Stimulated activated CD8-positive, alpha-beta memory T cell treated with anti-CD3 and anti-CD28 coated beads, Interleukin-2, amount 100 ng/mL, for 48 hours (primary cell): ENCODE measurements at places on chromosomes 5 and 9.
A peak's percentile ranks its signal among the peaks of the same experiment; 100 is the strongest.

DNA sequence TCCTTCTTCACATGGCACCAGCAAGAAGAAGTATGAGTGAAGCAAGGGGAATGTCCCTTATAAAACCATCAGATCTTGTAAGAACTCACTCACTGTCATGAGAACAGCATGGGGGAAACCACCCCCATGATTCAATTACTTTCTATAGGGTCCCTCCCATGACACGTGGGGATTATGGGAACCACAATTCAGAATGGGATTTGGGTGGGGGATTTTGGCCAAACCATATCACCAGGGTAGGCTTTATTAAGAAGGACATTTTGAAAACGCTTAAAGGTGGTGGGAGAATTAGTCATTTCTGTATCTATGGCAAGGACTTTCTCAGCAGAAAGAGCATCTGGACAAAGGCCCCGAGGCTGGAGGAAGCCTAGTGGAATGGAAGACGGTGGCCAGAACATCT is 100.2 kb upstream of the ADAMTS16 start:
- DNase-seq: no peak

DNA sequence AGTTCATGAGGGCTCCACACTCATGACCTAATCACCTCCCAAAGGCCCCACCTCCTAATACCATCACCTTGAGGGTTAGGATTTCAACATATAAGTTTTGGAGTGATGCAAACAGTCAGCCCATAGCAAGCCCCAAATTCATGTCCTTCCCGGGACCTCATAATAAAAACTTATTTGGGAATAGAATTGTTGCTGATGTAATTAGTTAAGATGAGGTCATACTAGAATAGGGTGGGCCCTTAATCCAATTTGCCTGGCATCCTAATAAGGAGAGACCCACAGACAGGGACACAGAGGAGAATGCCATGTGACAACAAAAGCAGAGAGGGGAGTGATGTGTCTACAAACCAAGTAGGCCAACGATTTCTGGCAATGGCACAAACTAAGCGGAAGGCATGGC is 347.1 kb downstream of the ARHGEF28 start:
- DNase-seq: no peak

GRCh38 chr5:30343707-30344106 is 849.8 kb upstream of the CDH6 start:
- DNase-seq: no peak

- DNase-seq: no peak
These were observed 32.5 kb upstream of the SCAMP1 start for GRCh38 chr5:78327761-78328510.

- no peak for DNase-seq
These were observed 138.2 kb downstream of the TLE4 start for GRCh38 chr9:79709743-79710674.

DNA sequence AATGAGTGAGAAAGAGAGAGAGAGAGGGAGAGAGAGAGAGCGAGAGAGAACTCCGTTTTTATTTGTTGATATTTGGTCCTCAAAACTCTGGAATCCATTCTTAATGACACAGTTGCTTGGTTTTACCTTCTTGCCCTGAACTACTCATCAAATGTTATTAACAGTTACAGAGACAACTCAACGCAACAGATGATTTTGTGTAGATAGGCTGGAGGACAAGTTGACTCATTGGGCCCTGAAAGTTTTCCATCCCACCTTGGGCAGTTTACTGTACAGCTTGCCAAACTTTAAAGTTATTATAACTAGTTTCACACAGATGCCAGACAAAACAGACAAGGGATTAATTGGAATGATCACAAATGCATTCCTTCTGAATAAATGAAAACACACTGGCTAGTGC is 339.9 kb downstream of the ARL15 start:
- no peak for DNase-seq

GRCh38 chr5:132315529-132316067 is 21.4 kb downstream of the SLC22A4 start:
- DNase-seq: no peak

DNA sequence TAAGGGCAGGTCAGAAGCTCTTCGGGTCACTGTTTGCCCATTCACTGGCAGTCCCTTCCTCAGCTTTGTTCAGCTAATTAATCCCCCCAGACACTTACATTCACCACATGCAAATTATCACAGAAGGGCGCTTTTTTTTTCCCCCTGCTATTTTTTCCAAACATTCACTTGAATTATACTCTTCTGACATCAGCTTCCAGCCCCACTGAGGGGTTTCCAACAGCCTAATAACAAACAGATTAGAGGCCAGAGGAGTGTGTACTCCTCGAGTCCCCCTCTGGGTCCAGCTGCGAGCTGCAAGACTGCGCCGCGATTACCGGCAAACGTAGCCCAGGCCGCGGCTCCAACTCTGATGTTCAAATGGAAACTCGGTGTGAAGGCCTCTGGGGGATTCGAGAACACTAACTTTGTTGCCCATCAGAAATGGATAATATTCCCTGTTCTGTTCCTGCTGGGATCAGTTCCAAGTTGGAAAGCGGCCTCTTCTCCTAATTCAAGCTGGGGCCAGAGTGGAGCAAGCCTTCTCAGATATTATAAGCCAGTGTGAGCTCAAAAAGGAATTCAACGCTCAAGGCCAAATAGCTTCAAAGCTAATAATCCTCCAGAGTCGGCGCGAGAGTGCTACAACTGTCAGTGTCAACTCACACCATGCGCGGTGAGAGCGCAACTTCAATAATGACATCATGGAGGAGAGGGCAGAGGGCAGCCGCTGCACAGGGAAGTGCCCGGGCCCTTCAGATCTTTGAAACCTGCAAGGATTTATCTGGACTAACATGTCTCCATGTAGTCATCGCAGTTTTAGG is 560.8 kb downstream of the BNC2 start:
- DNase-seq: no peak

- DNase-seq: no peak
These were observed 65.3 kb downstream of the KCNN2 start for GRCh38 chr5:114427204-114427603.

- no peak for DNase-seq
These were observed 179.6 kb upstream of the SGCD start for GRCh38 chr5:156147261-156147943.

GRCh38 chr9:90088434-90088833 is 483.6 kb downstream of the GADD45G start:
- DNase-seq: no peak

DNA sequence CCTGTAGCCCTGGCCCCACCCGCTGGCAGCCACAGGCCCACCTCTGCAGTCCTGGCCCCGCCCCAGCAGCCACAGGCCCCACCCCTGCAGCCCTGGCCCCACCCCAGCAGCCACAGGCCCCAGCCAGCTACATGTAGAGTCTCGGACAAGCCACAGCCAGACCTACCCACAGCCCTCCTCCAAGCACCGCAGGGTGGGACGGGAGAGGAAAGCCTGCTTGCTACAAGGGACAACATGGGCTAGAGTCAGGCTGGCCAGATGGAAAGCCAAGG is 49.5 kb upstream of the SARDH start:
- DNase-seq: peak; percentile 8

DNA sequence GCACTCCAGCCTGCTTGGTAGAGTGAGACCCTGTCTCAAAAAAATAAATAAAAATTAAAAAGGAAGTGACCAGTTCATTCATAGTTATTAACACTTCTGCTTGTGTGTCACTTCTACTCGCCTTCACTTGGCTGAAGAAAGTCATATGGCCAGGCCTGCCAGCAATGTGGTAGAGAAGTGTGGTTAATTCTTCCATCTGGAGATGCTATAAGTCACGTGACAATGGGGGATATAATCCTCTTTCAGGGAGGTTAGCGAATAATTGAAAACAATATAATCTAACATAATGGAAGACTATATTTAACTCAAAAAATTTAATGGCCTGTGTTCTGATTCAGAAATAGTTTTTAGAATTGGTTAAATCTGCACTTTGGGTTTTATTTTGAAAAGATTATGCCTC is 305.6 kb downstream of the DOCK8 start:
- no peak for DNase-seq

GRCh38 chr9:9054354-9054992 is 1254.9 kb upstream of the DMAC1 start:
- DNase-seq: no peak

DNA sequence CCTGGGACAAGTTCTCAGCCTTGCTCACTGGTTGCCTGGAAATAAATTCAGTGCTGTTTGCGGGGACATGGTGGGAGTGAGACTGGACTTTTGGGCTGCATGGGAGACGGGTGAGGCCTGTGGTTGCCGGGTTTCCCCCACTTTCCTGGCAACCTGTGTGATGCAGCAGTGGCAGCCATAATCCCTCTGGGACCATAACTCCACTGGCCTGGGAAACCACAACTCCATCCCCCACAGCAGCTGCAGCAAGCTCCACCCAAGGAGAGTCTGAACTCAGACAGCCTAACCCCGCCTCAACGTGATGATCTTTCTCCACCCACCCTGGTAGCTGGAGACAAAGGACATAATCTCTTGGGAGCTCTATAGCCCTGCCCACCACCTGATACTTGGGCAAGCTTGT is 349.9 kb downstream of the PIK3R1 start:
- DNase-seq: no peak

GRCh38 chr5:57532513-57533497 is 50.2 kb upstream of the ACTBL2 start:
- DNase-seq: no peak

DNA sequence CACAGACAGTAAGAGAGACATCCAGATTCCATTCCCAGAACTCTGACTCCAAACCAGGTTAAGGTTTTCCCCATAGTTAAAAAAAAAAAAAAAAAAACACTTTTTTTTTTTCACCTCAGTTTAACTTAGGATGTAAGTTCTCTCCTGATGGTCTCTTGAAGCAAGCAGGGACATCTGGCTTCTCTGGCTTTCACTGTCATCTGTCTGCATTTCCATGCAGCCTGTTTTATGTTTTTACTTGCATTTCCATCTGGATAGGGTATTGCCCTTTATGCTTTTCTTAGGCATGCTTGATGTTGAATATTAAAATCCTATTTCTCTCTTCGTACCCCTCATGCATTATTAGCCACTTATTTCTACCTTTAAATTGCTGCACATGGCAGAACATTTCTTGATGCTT is 135.3 kb upstream of the WWC1 start:
- DNase-seq: no peak

DNA sequence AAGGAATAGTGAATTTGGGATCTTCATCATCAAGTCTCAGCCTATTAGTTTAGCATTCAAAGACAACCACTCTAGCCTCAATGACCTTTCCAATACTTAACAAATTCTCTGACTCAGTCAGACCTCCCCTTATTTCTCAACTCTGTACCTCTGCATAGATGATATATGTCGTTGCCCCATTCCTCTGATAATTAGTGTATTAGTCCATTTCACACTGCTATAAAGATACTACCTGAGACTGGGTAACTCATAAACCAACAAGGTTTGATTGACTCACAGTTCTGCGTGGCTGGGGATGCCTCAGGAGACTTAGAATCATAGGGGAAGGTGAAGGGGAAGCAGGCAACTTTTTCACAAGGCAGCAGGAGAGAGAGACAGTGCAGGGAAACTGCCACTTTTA is 8.9 kb downstream of the MRPL22 start:
- no peak for DNase-seq

GRCh38 chr5:175700991-175701390 is 43.1 kb downstream of the HRH2 start:
- DNase-seq: no peak

DNA sequence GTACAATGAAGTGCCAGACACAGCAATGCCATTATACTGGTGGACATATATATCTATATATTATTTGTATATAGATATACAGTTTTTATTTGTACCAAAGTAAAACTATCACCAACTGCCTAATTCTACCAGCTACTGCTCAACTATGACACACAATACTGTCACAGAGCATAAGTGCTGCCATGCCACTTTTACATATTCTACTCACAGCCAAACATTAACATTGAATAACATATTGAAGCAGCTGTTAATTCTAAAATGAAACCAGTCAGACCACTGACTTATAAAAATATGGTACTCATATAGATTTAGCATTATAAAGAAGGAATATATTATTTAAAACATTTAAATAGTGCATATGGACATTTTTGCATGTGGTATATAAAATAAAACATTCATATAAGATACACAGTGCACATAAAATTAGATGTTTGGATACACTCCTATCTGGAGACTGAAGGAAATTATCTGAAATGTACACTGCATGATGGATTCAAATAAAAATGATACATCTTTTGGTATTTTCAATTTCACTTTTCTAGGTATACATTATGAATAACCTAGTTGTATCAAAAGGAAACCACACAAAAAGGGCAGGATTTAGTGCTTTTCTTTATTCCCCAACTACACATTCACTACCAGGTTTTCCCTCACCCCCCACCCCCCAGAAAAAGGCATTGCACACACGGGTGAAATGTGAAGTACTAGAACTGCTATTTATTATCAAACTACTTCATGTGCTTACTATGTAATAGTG is 48.9 kb downstream of the PKD2L2 start:
- DNase-seq: no peak

GRCh38 chr5:97134634-97135033 is 7.8 kb downstream of the LIX1 start:
- DNase-seq: no peak

- DNase-seq: no peak
These were observed 94.7 kb downstream of the FGF10 start for GRCh38 chr5:44294516-44294915.

- DNase-seq: no peak
These were observed 25.8 kb downstream of the FPGS start for GRCh38 chr9:127828262-127829031.

DNA sequence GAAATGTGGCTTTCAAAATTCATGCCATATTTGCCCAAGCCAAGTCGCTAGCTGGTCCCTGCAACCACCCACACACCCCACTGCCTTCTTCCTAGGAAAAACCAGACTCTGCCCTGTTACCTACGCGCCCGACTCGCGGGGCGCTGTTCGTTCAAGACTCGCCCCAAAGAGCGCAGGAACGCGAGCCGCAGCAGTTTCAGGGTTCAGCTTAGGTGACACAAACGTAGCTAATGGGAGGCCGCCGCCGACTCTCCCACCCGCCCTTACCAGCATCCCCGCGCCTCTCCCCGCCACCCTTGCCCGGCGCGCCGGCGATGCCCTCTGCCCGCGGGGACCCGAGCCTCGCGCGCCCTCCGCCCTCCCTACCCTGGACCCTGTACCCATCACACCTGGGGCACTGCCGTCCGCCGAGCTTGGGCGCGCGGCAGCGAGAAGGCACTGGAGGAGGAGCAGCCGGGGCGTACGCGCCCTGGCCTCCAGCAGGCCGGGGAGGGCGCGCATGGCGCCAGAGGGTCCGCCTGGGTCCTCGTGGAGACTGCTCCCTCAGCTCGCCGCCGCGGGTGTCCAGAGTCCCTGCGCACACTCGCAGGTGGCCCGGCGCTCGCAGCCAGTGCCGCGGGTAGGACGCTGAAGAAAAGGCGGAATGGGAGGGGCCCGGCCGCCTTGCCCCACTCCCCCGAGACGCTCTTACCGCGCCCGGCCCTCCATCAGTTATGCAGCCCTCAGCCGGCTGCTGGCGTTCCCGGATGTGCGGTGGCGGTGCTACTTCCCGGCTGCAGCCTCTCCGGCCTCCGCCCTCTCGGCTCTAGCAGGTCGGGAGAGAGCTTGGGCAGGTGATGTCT is at the start of gene EMB:
EMB (minus strand) TSS at position 638 of the 842 bp plus-strand sequence; CDS start at position 501, 137 bp downstream.
- peak; percentile 70 for DNase-seq

- DNase-seq: no peak
These were observed 90.1 kb downstream of the STARD4 start for GRCh38 chr5:111422245-111422644.
